SK-MEL-5 (cell line): ENCODE measurements at places on chromosomes 16 and 17. TPM values are rescaled to one million over a fixed set of nuclear protein-coding genes. Genes with fewer than 3 reads are reported as not detected.

The CDIP1 gene
- 8.7 and 9.4 TPM in 2 replicates for total RNA-seq

The HBQ1 gene
- total RNA-seq: 2.2 and 2.5 TPM in 2 replicates

The KRT12 gene
- total RNA-seq: 0.59 and 0.82 TPM in 2 replicates

The HOXB4 gene
- 0.16 and 0.48 TPM in 2 replicates for total RNA-seq

The FZD2 gene
- 0.55 TPM in 1 of 2 replicates, not detected in the other for total RNA-seq

The SETD1A gene
- 1.8 and 4.0 TPM in 2 replicates for total RNA-seq

The HSPB9 gene
- total RNA-seq: not detected in 2 replicates

The KRT26 gene
- not detected in 2 replicates for total RNA-seq

The MSI2 gene
- 74.8 and 85.2 TPM in 2 replicates for total RNA-seq

The ADAM11 gene
- 7.6 and 8.6 TPM in 2 replicates for total RNA-seq

The PTX4 gene
- not detected in 2 replicates for total RNA-seq

The EME1 gene
- 9.9 and 13.0 TPM in 2 replicates for total RNA-seq

The MEOX1 gene
- not detected in 2 replicates for total RNA-seq

The TBC1D3K gene
- not detected in 2 replicates for total RNA-seq

The TNS4 gene
- not detected in 2 replicates for total RNA-seq

The NPIPA8 gene
- not detected in 2 replicates for total RNA-seq

GRCh38 chr17:68771867-68772515 is 170.8 kb upstream of the FAM20A start:
- peak; percentile 95 for DNase-seq

GRCh38 chr17:48129981-48130380 is 22.4 kb downstream of the SNX11 start:
- DNase-seq: no peak

DNA sequence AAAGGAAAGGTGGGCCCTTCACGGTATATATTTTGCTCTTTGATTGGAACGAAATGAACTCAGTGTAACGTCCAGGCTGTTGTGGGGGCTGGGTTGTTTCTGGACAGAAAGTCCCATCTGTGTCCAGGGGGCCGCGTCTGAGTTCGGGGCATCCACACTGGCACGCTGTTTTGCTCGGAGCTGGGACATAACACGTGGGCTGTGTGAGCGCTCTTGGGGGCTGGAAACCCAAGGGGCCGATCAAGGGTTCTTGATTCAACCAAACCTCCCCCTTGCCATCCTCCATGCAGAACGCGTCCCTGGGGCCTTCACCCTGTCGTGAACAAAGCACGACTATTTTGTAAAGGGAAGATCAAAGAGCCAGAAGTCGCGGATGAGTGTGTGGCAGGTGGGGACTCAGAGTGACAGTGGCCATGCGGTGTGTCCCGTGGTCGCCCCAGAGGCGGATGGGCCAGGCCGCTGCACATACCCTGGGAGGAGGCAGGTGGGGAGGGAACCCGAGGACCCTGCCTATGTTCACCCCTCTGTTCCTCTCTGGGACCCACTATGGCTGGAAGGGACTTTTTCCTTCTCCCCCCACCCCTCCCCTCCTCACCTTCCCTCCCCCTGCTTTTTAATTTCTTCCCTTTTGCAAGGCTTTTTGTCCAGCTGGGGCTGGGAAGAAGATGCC is 387.2 kb downstream of the SEC14L1 start:
- no peak for DNase-seq

- no peak for DNase-seq
Observed at GRCh38 chr17:393806-394717, 41.5 kb upstream of the RPH3AL start.

GRCh38 chr16:87619360-87620200 is 17.3 kb downstream of the JPH3 start:
- no peak for DNase-seq

GRCh38 chr16:57537194-57537505 is 779 bp upstream of the CCDC102A start:
- DNase-seq: no peak

- DNase-seq: no peak
Observed at GRCh38 chr16:15639061-15639568, 3.8 kb downstream of the MARF1 start.

DNA sequence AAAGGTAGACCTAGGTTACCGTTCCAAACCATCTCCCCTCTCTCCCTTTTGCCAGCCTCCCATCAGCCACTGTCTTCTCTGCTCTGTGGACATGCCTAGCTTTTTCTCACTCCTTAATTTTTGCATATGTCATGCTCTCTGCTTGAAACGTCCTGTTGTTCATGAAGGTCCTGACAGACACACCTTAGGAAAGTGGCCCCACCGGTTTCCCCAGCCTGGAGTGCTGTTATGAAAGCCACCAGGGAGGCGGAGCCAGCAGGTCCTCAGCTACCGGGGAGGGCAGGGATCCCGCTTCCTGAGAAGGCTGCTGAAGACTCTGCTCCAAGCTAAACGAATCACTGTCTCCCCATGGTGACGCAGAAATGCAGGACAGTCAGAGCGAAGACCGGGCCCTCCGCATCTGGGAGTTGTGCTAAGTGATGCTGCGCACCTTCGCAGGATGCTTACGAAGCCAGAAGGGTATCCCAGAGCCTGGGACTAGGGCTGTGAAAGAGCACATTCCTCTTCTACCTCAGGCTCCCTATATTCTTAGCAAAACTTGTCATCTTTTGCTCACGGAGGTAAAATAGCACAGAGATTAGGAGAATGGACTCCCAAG is 2.3 kb upstream of the SLC16A11 start:
- no peak for DNase-seq

- no peak for DNase-seq
Observed at GRCh38 chr17:9843152-9844010, 17.7 kb downstream of the GLP2R start.

GRCh38 chr17:30236766-30237165 is 1.3 kb upstream of the SLC6A4 start:
- DNase-seq: peak; percentile 41

- DNase-seq: peak; percentile 52
Observed at GRCh38 chr16:72995151-72995881, 52.6 kb downstream of the ZFHX3 start.

DNA sequence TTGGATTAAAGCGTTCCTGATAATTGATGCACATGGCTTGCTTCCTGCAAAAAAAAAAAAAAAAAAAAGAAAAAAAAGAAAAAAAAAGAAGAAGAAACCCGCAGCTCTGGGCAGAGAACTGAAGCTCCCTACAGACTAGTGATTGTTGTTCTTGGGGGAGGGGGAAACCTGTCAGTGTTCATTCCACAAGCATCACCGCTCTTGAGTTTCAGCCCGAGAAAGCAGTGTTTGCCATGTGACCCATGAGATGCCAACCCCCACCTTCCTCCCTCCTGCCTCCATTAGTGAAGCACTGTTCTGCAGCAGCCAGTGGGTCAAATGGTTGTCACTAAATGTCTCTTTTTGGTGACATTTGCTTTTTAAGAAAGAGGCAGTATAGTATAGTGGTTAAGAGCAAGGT is 1.7 kb downstream of the USP43 start:
- no peak for DNase-seq

DNA sequence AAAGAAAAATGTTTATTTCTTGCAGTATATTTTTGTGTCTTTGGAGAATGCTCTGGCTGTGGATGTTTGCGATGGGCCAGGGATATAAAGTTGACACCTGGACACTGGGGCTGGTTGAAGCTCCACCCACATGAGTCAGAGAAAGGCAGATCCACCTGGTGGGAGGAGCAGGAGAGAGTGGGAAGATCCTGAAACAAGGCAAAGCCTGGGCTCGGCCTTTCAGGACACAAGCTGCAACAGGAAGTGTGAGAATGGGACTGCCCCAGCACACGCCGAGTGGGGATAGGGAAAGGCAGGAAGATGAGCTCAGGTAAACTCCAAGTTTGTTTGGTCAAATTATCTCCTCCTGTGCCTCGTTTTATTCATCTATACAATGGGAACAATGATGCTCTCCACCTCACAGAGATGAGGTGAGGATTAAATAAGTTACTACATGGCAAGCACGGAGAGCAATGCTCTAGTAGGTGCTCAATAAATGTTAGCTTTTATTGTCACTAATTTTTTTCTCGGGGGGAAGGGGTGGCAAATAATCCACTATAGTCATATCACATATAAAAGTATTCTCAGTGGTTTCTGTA is 21.4 kb upstream of the PITPNM3 start:
- DNase-seq: no peak

- no peak for DNase-seq
Observed at GRCh38 chr16:81810894-81811538, 31.9 kb downstream of the PLCG2 start.

DNA sequence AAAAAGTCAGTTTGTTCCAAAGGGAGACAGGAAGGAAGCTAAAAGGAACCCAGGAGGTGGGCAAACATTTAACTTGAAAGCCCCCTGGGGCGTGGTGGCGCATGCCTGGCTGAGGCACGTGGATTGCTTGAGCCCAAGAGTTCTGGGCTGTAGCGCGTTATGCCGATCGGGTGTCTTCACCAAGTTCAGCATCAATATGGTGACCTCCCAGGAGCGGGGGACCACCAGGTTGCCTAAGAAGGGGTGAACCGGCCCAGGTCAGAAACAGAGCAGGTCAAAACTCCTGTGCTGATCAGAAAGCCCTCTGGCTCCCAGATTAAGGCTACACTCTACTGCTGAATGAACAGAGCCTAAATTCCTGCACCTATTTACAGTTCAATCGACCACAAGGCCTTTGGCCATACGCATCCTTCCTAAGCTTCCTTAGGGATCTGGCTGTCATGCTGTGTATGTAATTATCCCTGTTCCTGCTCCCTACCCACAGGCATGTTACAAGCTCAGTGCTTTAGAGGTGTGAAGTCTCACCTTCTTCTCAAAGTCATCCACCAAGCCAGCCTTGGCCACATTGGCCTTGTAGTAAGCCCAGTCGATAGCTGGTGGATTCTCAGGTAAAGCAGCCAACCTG is 5.0 kb downstream of the ATP5PD start:
- DNase-seq: no peak

GRCh38 chr17:49341356-49341755 is 20.7 kb downstream of the ZNF652 start:
- DNase-seq: no peak

GRCh38 chr17:68320311-68320865 is 29.1 kb downstream of the ARSG start:
- no peak for DNase-seq

DNA sequence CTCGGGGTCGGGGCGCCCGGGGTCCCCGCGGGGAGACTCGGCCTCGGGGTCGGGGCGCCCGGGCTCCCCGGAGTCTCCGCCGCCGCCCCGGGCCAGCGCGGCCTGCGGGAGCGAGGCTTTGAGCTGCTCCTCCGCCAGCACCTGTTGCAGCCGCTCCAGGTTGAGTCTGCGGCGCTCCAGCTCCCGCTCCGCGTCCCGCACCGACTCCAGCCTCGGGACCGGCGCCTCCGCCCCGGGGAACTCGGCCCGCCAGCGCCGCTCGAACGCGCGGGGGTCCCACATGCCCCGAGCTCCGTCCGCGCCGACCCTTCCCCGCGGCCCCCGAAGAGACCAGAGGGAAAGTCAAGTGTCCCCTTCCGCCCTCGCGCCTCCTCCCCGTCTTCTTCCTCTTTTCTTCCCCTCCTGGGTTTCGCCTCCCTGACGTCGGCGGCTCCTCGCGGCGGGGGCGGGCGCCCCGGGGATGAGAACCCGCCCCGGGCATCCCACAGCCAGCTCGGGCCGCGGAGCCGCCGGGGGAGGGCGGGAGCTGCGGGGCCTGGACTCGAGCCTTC is 40.8 kb upstream of the BHLHA9 start:
- DNase-seq: no peak

DNA sequence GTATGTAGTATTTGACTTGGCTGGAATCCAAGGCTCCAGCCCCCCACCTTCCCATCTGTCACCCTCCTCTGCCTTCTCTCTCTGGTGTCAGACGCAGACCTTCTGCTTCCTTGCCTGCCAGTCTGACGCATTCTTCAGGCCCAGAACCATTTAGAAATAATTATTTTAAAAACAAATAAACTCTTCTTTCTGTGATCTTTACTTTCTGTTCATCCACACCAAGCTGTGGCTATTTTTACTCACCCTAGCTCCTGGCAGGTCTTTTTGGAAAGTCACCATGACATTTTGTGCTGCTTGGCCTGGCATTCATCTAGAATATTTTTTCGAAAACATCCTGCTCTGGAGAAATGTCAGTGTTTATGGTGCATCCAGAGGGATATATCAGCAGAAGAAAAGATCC is 330.7 kb upstream of the ASIC2 start:
- no peak for DNase-seq

DNA sequence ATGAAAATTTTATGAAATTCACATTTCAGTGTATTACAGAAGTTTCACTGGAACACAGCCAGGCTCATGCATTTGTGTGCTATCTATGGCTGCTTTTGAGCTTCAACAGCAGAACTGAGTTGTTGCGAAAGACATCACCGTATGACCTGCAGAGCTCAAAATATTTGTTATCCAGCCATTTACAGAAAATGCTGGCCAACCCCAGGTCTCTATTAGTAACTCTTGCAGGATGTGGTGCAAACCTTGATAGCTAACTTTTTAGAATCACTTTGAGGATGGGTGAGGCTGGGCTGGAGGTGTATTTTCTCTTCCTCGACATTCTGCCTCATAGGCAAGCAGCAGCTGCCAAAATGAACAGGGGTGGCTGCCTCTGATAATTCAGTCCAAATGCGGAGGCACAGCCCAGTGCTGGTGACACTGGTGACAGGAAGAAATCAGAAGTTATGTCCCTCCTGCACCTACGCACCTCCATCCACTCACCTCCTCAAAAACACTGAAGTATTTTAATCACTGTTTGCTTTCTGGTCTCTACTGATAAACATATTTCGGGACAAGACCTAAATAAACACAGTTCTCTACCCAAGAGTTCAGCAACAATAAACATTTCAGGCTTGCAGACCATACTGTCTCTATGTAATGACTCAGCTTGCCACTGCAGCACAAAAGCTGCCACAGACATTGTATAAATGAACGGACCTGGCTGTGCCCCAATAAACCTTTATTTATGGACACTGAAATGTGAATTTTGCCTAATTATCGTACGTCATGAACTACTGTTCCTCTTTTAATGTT is 28.5 kb downstream of the ARHGAP17 start:
- DNase-seq: no peak

DNA sequence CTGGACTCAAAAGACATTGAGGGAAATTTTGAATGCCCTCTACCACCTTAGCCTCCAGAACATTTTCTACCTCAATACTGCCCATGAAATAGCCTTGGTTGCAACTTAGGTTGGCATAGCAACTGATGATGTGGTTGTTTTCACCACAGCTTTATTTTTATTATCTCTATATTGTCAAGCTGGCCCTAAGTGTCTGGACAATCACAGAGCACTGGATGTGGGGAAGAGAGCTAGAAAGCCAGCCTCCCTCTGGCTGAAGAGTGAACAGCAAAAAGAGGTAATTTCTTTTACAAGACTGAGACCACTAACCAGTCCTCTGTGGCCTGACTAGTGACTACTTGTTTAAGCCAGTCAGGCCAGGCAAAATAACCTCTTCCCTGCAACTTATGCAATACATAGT is 159.6 kb downstream of the HS3ST2 start:
- DNase-seq: no peak

- no peak for DNase-seq
Observed at GRCh38 chr17:81009136-81009535, 17.5 kb downstream of the CHMP6 start.

DNA sequence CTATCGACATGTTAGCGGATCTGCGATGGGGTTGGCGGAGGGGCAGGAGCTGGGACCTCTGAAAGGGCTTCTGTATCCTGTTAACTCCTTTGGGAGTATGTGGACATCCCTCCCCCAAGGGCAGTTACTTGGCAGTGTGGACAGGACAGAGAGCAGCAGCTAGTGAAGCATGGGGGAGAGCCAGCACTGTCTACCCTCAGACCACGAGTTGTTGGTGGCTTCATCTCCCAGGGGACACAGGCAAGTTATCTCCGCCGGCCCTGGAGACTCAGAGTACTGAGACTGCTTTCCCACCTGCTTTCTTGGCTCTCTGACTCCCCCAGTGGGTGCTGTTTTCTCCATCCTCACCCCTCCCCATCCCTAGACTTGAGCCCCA is 5.3 kb upstream of the GFAP start:
- DNase-seq: no peak

GRCh38 chr17:1529863-1530262 is 13.5 kb upstream of the INPP5K start:
- DNase-seq: no peak

GRCh38 chr17:62995377-62995885 is 29.4 kb downstream of the TANC2 start:
- DNase-seq: peak; percentile 94
